Caki2 (cell line): ENCODE measurements at places on chromosomes 16 and 17. TPM values are rescaled to one million over a fixed set of nuclear protein-coding genes. Genes with fewer than 3 reads are reported as not detected.
A peak's percentile ranks its signal among the peaks of the same experiment; 100 is the strongest.

MAP2K6 gene
- total RNA-seq: 3.5 and 6.3 TPM in 2 replicates

DCUN1D3 gene
- total RNA-seq: 5.1 and 9.8 TPM in 2 replicates

FSCN2 gene
- total RNA-seq: 0.37 and 1.6 TPM in 2 replicates

HOXB3 gene
- 1.1 and 15.0 TPM in 2 replicates for total RNA-seq

ANKS3 gene
- total RNA-seq: 62.5 and 94.9 TPM in 2 replicates

G6PC1 gene
- total RNA-seq: not detected in 2 replicates

TBC1D10B gene
- total RNA-seq: 39.6 and 56.6 TPM in 2 replicates

NTN1 gene
- total RNA-seq: 11.9 and 13.8 TPM in 2 replicates

ITGA2B gene
- 0.26 and 3.3 TPM in 2 replicates for total RNA-seq

GRCh38 chr17:49998836-49999511, 4.0 kb upstream of the DLX3 start:
- DNase-seq: no peak

- DNase-seq: no peak
These were observed 9.6 kb downstream of the DDX42 start for GRCh38 chr17:63783522-63783921.

DNA sequence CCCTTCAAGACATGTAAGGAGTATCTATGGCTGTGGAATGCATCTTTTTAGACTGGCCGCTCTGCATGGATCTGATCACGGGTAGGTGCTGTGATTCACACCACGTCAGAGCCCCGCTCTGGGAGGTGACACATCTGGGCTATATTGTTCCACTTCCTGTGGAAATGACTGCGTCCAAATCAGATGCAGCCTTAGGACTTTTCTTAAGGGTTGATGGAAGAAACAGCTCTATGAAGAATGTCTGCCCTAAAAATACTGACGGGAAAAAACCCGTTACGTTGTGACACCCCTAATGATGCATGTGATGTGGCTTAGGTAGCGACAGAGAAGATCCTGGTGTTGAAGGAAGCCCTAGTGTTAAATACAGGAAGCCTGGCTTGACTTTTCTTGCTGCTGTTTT, 12.2 kb downstream of the BANP start:
- DNase-seq: no peak

DNA sequence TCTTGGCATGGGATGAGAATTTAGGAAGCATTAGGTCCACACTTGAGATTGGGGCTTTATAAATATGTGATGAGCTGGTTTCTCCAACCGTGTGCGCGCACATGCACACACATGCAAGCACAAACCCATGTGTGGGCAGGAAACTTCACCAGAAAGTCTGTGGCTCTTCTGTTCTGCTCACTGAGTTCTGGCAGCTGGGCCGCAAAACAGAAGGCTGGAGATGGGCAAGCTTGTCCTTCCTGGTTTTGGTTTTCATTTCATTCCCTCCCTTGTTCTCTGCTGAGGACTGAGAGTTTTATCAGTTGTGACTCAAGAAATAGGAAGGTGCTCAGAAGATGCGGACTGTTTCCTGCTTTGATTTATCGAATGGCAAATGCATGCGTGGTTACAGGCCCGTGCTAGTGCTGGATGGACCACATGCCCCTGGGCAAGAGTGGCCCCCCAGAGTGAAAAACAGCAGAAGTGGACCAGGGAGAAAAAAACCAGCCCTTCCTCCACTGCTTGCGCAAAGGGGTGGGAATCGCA, 14.1 kb downstream of the MAP3K14 start:
- DNase-seq: no peak

DNA sequence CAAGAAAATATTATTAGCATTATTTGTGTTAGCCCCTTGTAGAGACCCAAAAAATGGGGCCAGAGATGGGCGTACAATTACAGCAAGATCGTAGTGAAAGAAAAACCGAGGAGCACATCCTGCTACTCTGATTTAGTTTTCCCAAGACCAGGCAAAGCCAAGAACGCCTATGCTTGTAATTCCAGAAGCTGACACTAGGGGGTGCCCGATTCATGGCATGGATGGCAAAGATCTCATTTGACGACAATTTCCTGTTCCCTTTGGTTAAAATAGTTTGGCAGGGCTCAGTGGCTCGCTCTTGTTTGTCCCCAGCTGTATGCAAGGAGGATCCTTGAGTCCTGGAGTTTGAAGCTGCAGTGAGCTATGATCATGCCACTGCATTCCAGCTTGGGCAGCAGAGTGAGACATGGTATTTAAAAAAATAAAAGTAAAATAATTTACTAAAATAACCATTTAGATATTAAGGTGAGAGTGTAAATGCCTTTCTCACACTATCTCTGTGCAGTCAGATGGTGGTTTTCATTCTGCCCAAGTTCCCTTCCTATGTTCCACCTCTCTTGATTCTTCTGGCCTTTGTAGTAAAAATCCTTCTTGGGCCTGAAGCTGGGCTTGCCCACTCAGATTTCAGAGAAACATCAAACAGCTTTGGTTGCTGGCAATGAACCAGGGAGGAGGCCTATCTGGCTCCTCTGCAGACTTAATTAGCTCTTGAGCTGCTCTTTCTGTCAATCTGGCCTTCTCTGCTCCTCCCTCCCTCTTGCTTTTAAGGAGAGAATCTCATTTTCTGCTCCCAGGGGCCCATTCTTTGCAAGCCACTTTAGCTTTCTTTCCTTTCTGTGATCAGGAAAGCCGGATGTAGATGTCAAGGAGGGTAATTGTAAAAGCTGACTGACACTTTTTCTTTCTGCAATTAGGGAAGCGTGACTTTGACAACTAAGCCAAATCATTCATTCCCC, 31.2 kb downstream of the TMEM238L start:
- no peak for DNase-seq

GRCh38 chr17:81416612-81417011, 21.4 kb downstream of the BAHCC1 start:
- no peak for DNase-seq

GRCh38 chr16:84218176-84218823, 21.5 kb downstream of the KCNG4 start:
- no peak for DNase-seq

DNA sequence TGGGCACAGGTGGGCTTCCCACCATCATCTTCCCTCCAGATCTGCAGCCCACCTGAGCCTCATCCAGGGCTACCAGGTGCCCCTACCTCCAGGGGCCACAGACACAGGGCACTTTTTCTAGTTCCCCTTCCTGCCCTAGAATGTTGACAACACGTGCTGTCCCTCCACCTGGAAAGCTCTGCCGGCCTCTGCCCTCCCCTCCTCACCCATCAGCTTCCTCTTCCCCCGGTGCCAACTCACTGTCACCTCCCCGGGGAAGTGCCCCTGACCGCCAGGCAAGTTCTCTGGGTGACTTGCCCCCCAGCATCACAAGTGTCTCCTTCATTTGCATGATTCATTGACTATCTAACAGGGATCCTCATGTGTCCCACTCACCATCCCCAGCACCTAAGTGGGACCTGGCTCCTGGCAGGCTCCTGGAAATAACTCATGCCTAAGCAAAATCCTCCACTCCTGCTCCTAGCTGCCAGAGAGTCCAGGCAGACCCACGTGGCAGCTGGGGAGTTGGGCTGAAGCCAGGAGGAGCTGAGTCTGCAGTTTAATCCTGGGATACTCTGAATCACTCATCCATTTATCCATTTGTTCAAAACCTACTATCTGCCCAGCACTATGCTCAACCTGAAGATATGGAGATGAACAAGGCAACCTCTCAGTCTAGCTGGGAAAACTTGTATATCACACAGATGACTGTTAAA, 304.4 kb downstream of the FOXL1 start:
- peak; percentile 58 for DNase-seq

GRCh38 chr17:65876985-65877384, 314.9 kb downstream of the CEP112 start:
- DNase-seq: no peak

DNA sequence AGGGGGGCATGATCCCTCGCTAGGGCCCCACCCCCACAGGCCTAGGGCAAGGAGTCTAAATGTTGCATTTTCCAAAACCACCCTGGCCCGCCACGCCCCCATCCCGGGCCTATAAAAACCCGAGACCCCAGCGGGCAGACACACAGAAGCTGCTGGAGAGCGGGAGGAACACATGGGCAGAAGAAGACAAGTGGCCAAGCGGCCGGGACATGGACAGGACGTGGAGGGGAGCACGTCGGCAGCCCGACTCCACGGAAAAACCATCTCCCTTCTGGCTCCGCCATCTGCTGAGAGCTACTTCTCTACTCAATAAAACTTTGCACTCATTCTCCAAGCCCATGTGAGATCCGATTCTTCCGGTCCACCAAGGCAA, 34.1 kb upstream of the ENPP7 start:
- DNase-seq: no peak

- no peak for DNase-seq
These were observed 9.2 kb downstream of the FBRS start for GRCh38 chr16:30667361-30667905.

- no peak for DNase-seq
These were observed 71.5 kb upstream of the NKD1 start for GRCh38 chr16:50476486-50477255.
